ENCODE measurements at places on chromosomes 5 and 9.

- DNase-seq = no peak
Observed at GRCh38 chr9:114084282-114085073, 6.4 kb upstream of the AMBP start.

GRCh38 chr9:130906735-130907416 lies 10.3 kb upstream of the QRFP start:
- no peak for DNase-seq

DNA sequence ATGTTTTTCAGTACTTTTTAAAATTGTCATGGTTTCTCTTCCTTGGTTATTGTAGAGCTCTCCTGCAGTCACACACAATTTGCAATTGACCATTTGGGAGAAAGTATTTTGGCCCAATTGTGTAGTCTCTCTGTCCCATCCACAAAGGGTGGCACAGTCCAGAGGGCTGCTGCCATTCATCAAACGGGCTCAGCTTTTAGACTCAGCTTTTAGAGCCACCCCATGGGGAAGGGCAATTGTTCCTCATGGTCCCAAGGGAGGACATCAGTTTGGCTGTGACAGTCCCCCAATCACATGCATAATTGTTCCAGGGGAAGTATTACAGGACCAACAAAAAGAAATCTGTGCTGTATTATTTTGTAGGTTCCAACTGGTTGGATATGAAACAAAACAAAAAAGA lies 207.6 kb downstream of the ZNF462 start:
- DNase-seq = no peak

- no peak for DNase-seq
Observed at GRCh38 chr9:76463211-76463610, 4.2 kb downstream of the GCNT1 start.

- no peak for DNase-seq
Observed at GRCh38 chr5:56534102-56534829, 281.1 kb upstream of the MAP3K1 start.

- no peak for DNase-seq
Observed at GRCh38 chr5:77885519-77885918, 109.4 kb upstream of the TBCA start.

- no peak for DNase-seq
Observed at GRCh38 chr5:137022043-137022442, 477.1 kb downstream of the SPOCK1 start.

DNA sequence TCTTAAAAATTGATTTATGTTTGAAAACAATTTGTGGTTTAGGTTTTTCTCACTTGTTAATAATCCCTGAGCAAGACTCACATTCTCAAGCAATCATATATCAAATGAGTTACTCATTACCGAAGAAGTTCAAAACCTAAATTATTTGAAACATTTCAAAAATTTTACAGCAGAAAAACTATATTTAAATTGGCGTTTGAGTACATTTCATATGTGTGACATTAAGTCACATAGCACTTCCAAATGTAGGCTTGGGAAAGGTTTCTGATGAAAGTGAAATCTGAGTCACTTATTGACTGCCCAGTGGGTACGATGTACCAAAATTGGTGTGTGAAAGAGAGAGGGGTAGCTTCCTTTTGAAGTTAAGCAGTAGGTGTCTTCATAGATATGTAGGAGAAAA lies 411.4 kb upstream of the SGCD start:
- DNase-seq = no peak

DNA sequence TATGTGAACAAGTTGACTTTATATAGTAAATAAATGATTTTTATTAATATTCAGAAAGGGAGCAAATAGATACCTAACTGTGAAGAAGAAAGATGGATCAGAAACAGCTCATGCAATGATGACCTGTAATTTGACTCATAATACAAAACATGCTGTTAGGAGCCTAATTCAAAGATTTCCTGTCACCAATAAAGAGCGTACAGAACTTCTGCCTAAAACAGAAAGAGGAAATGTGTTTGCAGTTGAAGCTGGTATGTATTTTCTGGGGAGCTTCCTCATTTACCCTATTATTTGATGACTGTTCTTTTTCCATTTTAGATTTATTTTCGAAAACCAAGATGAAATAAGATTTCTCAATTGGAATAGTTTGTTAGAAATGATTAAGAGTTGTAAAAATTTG lies 11.4 kb downstream of the YTHDC2 start:
- DNase-seq = no peak

GRCh38 chr5:169696621-169697510 lies 59.8 kb downstream of the DOCK2 start:
- DNase-seq = no peak

Data from activated T-cell treated with anti-CD3 and anti-CD28 coated beads for 48 hours (primary cell).